HT-29 (cell line): ENCODE measurements at places on chromosomes 5 and 9.

GRCh38 chr9:75188756-75189155 is 100.4 kb downstream of the OSTF1 start:
- DNase-seq: no peak

DNA sequence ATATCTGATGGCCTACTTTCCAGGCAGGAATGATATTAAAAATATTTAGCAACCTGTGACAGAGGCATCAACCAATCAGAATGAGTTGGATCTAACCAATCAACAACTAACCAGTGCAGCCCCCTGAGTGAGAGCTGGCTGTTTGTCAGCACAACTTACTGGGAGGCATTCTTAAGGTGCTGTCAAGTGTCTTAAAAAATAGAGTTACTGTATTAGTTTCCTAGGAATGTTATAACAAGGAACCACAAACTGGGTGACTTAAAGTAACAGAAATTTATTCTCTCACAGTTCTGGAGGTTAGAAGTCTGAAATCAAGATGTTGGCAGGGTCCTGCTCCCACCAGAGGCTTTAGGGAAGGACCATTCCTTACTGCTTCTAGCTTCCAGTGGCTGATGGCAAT is 85.2 kb downstream of the ATG10 start:
- no peak for DNase-seq

GRCh38 chr5:151038801-151039238 is 18.4 kb downstream of the GPX3 start:
- no peak for DNase-seq

GRCh38 chr5:168929656-168930055 is 350.5 kb upstream of the PANK3 start:
- DNase-seq: no peak

GRCh38 chr5:177489119-177489716 is 8.2 kb downstream of the PDLIM7 start:
- DNase-seq: no peak

- DNase-seq: no peak
Measured at GRCh38 chr9:131237291-131237690, 39.0 kb downstream of the FAM78A start.

- no peak for DNase-seq
Measured at GRCh38 chr5:146516151-146516475, at the start of gene GPR151. Gene GPR151, minus strand, starts transcription at chr5:146516190. Its CDS starts 77 bp downstream, at chr5:146516113.

DNA sequence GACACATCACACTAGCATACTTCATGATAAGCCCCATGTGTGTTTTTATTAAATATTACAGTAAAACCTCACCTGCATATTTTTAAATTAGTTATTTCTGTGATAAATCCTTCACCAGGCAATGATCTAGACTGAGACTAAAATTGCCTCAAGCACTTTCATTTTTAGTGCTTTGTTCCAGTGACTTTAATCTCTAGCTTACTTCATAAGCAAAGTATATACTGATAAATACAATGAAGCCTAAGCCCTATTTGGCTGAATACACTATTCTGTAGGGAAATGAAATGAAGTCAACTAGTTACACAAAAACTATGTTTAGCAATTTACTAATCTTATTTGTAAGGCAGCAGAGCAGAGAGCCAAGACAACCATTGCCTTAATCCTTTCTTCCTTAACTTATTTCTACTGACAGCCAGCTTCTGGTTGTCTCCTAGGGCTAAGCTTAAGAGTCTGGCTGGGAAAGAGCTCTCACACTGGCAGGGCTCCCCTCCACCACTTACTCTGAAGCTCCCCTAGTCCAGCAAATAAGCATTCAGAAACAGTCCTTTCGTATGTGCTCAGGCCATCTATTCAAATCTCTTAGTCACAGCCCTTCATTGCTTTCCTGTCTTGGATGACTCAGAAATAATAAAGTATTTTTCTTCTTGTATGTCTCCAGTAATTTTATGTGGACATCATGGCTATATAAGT is 31.4 kb upstream of the MTAP start:
- no peak for DNase-seq

- no peak for DNase-seq
Measured at GRCh38 chr9:92265154-92265553, 28.3 kb downstream of the IARS1 start.

- DNase-seq: peak; percentile 35
Measured at GRCh38 chr5:103375350-103375749, 116.8 kb downstream of the MACIR start.

DNA sequence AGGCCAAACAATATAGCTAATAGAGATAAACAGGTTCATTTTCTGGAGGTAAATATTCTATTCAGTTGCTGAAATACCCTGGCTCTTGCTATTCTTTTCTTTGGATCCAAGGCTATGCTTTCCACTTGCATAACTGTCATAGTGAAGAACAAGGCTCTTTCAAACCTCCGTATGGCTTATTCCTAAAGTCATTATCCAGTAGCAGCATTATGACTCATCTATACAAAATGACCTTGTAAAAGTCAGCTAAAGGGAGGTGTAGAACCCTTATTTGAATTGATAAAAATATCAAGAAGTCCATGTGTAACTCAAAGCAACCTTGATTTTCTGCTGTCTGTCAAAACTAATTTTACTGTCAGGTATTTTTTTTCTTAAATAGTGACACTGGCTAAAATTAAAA is 447.8 kb downstream of the PLK2 start:
- peak; percentile 49 for DNase-seq

DNA sequence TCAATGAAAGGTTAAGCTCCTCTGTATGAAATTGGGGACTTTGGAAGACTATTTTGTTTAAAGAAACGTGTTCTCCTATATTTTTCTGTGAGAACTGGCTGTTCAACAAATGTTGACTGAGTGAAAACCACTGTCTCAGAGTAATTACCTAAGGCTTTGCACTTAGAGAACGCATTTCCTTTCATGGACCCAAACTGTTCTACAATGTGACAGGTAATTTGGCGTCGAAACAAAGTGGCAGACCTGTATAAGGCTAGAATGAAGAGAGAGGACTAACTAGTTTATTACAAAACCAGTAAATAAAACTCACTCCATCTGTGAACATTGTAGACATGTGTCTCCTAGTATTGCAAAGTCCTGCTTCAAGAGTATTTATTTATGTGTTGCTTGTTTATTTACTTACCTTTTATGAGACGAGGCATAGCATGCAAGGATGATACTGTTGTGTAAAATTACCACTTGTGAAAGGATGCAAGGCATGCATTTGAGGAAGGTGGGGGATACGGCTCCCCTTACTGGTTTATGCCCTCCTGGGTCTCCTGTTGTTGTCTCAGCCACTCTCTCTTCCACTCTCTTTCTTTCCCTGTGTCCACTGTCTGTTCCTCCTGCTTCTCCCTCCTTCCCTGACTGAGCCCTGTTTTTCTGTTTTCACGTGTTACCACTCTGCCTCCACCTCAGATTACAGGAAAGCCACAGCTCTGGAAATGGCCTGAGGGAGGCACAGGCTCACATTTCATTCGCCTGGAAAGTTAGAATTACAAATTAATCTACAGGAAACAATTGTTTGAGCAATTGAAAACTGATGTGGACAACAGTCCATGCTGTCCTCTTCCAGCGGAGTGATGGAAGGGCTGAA is 444.0 kb upstream of the ZNF608 start:
- DNase-seq: no peak

- DNase-seq: no peak
Measured at GRCh38 chr5:173451651-173452050, 123.4 kb upstream of the STC2 start.

DNA sequence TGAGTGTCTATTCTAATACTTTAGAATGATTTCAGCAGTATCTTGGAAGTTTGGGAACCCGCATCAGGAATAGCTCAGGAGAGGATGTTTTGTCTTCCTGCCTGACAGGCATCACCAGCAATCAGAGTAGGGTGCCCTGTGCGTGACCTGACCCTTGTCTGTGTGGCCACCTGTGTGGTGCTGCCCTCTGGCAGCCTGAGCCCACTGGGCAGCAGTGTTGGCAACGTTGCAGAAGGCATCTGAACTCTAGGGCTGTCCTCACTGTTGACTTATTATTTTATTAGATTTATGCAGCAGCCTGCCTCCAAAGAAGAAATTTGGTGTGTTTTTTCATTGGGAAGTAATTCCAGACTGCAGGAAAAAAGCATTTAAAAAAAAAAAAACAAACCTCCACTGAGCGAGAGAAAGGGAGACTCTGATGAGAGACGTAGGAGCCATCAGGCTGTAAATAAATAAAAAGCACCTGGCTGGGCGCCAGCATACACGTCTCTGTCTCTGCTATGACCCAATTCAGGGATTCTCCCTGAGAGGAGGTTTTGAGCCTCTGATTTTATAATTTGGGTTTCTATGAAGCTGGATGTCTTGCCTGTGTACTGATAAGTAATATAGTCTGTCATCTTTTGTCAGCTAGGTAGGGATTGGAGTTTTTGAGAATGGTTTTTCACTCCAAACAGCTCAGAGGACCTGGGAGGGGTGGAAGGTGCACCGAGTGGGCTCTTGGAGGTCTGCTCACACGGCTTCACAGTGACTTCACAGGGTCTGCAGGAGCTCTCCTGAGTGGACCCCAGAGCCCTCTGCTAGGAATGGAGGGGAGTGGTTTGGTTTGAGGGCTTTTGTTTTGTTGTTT is 49.0 kb downstream of the FAM78A start:
- DNase-seq: no peak

DNA sequence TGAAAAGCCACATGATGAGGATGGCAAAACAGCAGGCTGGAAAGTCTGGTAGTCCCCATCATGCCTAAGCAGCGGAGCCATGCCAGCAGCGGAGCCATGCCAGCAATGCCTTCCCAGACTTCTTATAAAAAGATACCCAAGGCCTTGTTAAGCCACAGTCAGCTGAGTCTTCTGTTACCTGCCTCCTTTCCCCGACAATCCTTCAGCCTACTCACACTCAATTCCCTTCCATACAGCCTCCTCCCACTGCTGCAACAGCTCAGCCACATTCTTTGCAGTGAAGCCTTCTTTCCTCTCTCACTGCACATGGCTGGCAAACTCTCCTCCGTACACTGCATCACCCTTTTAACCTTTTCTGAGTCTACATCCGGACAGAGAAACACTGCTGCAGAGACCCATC is 114.9 kb downstream of the AUH start:
- no peak for DNase-seq

DNA sequence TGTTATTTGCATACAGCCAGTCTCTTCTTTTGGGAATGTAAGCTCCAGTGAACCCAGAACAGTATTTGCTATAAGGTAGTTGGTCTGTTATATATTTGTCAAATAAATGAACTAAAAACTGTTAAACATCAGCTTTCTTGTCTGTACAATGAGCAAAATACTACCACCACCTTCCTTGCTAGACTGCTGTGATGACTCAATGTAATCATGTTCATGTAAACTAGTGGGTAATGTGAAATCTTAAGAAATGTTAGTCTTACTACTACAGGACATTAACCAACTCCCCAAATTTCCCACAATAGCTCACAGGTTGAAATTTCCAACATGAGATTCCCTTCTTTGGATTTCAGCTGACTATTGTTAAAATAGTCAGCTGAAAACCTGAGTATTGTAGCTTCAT is 176.1 kb downstream of the TRPM3 start:
- no peak for DNase-seq

- no peak for DNase-seq
Measured at GRCh38 chr9:38041564-38042243, 27.3 kb downstream of the SHB start.

DNA sequence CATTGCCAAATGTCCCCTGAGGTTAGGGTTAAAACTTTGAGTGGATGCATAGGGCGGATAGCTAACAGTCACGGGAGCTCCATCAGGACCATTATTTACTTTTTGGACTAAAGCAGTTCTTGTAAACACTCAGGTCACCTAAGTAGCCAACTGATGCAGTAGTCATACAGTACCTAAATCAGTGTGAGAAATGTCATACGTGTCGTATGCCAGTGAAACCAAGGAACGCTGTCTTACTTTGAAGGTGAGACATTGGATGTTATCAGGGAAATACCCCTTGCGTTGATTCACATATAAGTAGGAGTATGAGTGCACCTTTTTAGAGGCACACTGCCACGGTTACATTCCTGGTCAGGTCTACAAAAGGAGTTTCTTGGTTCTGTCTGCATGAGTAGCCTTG is 101.9 kb downstream of the LNPEP start:
- DNase-seq: no peak

GRCh38 chr9:107316795-107317661 is 33.9 kb downstream of the RAD23B start:
- no peak for DNase-seq

DNA sequence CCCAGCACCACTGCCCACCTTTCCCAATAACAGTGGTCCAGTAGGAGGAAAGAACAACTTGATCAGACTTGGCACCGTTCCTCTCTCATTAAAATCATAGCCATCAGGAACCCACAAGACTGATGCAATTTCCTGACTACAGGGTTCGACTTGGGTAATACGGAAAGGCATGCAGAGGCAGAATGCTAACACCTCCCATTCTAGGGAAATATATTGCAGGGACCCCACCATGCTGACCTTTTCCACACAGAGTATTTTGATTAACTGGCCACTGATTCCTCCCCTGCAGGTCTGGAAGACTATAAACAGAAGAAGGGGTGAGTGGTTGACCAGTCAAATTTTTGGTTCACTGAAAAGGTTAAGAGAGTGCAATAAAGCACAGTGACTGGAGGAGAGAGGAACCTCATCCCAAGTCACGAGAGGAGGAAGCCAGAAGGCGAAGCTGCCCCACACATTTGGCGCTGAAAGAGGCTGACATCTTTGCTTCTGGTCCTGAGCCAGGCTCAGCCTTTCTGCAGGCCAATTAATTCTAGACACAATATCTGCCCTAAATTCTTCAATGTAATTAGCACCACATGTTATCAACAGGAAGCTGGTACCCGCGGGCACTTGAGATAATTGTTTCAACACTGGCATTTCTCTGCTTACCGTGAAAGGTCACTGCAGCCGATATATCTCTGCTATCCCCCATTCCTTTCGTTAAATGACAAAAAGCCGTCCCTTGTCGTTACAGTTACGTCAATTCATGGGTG is 64.7 kb upstream of the SPOCK1 start:
- no peak for DNase-seq

DNA sequence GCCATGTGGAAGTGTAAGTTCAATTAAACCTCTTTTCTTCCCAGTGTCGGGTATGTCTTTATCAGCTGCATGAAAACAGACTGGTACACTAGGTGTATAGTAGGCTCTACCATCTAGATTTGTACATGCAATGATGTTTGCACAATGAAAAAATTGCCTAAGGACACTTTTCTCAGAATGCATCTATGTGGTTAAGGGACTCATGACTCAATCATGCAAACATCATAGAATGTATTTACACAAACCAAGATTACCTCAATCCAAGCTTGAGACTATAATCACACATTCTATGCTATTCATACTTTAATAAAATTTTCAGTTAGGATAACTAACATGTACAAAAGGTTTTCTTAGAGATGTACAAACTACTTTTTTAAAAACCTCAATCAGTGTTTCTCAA is 1164.5 kb downstream of the CDH12 start:
- no peak for DNase-seq

GRCh38 chr9:111866976-111867375 is 29.6 kb upstream of the UGCG start:
- peak; percentile 38 for DNase-seq
